Suppressor macrophage treated with lipopolysaccharide for 1 hour (primary cell): ENCODE measurements at places on chromosomes 7 and 10.

GRCh38 chr7:6254866-6255265 is 17.6 kb downstream of the CYTH3 start:
- DNase-seq = no peak

DNA sequence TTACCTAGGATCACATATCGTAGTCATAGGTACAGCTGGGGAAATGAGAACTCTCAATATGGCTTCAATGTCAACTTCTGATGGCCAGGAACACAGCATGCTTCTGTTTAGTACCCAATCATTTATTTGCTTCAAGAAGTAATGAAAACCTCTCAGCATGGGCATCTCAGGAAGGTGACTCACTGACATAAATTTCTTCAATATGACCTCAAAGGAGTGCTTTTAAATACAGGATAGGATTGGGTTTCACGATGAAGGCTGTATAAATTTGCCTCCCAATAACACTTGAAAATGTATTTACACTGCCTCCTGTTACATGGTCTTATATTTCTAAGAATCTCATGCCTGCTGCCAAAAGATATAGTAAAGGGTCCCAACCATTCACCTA is 15.1 kb downstream of the ITGA8 start:
- no peak for DNase-seq

DNA sequence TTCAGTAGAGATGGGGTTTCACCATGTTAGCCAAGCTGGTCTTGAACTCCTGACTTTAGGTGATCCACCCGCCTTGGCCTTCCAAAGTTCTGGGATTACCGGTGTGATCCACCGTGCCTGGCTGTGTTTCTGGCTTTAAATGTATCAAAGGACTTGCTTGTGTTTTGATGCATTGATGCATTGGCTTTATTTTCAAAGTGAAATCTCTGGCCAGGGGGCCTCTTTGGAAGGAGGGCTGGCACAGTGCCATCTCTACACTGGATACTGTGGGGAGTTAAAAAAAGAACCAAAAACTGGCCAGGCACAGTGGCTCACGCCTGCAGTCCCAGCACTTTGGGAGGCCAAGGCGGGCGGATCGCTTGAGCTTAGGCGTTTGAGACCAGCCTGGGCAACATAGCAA is 16.0 kb downstream of the MNX1 start:
- DNase-seq = no peak

DNA sequence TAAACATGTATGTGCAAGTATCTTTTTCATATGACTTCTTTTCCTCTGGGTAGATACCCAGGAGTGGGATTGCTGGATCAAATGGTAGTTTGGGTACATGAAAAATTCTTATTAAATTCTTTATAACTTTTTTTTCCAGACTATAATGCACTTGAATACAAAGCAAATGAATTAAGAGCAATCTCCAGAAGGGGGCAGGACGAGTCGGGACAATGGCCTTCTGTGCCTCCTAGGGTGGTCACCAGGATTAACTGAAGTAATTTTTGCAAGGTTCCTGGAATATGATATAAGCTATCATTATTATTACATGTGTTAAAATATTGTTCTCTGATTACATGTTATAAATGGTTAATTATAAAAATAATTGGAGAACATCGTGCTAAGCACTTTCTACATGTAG is 127.2 kb downstream of the PPP1R17 start:
- DNase-seq = peak; percentile 24

DNA sequence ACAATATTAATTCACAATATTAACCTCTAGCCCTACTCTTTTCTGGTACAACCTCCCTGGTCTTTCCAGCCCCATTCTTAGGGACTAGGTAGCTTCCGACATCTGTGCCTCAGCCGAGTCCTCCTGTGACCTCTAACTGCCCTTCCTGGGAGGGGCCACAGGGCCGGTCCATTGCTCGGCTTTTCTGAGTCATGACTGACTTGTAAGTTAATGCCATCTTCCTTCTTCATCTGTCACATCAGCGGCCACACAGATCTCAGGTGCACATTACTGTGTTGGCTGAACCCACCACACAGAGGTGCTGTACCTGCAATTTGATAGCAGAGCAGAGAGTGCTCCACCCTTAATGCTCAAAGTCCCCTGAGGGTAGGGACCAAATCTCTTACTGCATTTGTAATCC is 4.1 kb upstream of the CPA4 start:
- no peak for DNase-seq
